ENCODE measurements at places on chromosomes 11 and 22.

- no peak for DNase-seq
Measured at GRCh38 chr11:73154178-73154577, 12.1 kb upstream of the FCHSD2 start.

DNA sequence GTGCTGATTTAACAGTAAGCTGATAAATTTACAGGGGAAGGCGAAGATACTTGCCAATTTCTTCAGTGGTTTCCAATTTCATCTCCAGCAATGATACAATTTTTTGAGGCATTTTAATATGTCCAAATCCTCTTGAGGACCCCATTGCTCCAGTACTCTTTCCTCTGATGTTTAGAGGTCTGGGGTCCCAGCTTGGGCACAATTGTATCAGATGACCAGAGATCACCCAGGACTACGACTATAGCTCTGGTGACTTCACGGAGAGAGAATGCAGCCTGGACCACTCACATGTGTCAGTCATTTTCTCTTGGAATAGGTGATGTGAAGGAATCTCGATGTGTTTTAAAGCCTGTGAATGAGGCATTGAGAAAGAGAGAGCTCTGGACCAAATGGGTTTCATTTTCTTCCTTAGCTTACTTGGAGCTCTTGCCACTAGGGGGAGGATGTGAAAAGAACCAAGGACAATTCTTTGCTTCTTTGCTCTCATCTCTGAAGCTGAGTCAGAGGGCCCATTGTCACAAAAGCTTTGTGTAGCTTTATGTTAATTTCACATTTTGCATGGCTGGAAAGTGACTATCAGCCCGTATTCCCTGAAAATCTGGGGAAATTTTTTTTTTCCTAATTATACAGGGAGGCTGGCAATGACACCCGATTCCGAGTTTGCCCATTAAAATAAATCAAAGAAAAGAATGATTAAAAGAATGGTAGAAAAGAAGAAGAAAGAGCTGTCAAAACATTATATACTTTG is 6.7 kb upstream of the CCDC90B start:
- no peak for DNase-seq

GRCh38 chr11:14902650-14903350 is 10.8 kb upstream of the CYP2R1 start:
- no peak for DNase-seq

DNA sequence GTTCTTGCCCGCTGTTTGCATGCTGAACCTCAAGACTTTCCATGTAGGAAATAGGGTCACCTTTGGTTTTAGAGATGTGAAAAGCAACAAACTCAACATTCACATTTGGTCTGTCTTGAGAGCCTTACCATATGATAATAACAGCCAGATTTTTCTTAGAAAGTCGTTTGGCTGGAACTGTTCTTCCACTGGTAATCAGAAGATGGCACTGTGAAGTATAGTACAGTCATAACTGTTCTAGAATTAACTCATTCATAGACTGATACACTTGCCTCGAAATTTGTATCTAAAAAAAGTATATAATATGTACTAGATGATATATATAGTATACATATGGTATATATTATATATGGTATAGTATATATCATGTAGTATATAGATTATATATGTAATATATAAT is 12.3 kb downstream of the LUZP2 start:
- no peak for DNase-seq

DNA sequence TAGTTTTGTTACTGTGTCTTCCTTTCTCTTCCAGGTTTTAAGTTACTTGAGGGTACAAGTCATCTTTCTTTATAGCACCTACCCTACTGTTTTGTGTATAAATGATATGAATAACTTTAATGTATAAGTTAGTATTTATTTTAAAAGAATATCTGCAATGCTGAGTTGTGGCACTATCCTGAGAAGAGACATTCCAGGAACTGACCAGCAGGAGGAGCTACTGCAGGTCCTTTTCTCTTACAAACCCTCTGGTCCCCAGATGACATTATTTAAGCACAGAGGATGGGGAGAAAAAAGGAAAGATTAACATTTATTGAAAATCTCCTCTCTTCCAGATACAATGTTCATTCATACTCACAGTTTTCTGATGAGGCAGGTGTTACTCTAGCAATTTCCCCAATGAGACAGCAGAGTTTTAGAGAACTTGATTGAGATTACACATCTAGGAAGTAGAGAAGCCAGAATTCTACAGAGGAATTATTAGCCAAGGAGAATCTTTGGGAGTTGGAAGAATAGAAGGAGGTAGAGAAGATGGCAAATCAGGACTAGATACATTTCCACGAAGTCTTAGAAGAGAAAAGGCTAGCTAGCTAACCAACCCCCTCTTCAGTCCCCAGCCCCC is 541.2 kb upstream of the API5 start:
- no peak for DNase-seq

DNA sequence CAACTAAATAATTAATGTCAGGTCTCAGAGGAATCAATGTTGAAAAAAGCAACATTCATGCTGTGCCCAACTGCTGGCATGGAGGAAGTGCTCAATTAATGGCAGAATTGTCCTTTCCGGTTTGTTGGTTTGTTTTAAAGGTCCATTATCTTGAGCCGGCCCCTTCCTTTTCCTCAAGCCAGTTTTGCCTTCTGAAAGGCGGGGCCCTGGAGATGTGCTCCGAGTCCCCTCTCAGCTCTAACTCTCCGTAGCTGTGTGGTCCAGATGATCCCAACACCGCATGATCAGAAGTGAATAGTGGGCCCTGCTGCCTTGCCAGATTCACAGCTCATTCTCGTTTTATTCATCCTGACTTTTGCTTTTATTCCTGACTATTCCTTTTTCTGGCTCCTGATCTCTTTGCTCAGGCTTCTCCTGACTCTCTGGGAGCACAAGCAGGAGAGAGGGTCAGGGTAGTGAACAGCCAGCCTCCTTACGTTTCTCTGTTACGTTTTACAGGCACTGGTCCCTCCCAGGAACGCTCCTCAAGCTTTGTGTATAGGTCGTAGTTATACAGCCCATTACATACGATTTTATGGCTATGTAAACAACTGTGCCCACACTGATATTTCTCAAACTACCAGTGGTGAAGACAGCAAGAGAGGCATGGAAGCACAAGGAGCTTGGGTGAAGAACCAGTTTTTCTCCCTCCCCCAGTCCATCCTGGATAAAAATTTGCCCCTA is 265.9 kb downstream of the LARGE1 start:
- no peak for DNase-seq

DNA sequence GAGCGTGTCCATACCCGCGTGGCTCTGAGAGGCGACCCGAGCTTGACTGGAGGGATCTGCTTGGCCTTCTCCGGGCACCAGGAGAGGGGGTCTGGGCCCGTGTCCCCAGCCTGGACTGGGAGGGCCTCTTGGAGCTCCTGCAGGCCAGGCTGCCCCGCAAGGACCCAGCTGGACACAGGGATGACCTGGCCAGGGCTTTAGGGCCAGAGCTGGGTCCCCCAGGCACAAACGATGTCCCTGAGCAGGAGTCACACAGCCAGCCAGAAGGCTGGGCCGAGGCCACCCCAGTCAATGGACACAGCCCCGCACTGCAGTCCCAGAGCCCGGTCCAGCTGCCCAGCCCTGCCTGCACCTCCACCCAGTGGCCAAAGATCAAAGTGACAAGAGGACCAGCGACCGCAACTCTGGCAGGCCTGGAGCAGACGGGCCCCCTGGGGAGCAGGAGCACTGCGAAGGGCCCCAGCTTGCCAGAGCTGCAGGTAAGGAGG is 38.2 kb downstream of the TRIOBP start:
- DNase-seq: no peak

- no peak for DNase-seq
Measured at GRCh38 chr11:69283446-69283845, 10.5 kb upstream of the MYEOV start.

- no peak for DNase-seq
Measured at GRCh38 chr11:18749681-18750319, 23.8 kb upstream of the IGSF22 start.

DNA sequence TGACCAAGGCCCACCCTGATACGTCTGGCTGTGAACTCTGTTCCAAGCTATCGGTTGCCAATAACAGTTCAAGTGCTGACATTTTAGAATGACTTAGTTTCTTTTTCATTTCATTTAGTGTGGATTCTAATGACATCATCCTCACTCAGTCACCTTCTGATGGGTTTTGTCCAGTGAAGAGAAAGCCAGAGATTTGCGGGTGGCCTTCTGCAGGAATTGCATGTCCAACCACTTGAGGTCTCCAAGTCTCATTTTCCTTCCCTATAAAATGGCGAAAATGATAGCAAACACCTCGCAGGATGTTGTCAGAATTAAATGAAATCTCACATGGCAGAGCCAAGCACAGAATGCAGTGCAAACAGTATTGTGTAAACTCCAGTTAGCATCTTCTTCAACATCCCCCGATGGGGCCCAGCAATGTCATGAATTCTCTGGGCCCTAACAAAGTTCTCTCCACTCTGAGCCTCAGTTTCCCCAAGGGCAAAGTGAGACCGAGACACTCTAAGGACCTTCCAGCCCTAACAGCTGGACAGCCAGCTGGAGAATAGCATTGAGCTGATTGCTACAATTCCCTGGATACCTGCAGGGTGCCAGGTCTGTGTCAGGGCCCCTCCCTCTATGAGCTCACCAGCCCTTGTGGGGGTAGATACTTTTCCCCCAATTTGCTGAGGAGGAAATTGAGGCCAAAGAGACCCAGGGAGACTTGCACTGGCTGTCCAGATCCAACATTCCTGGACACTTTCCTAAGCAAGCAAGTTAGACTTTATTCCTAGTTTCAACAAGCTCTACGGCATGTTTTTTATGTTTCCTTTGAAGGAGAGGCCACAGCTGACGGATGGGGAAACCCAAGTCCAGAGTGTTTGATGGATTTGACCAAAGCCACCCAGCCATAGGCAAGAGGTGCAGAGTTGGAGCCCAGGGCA is 286.7 kb downstream of the MN1 start:
- DNase-seq: no peak

DNA sequence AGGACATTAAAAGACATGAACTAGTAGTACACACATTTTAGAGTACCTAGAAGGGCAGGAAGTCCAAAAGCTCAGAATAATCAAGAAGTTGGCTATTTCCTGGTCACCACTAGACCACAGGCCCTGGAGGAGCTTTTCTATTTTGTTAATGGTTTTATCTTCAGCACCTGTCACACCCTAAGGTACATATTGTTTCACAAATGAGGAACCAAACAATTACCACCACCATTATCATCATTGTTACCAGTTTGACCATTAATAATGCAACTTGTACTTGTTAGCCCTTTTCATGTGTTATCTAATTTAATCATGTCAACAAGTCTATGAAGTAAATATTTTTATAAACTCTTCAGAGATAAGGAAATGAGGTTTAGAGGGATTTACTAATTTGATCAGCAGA is 4.9 kb downstream of the MRPL48 start:
- no peak for DNase-seq

DNA sequence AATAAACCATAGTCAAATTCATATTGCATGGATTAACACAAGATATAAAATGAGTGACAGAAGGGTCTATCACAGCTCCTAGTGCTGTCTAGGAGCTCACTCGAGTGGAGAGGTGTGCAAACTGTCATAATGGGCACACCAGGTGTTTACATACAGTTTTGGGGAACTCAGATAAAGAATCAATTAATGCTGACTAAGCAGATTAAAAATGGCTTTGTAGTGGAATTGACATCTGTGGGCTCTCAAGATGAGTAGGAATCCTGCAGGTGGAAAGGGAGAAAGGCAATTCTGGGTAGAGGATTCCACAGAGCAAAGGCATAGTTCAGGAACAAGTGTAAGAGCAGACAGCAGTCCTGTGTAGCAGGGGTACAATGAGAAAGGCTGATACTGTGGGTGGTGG is 496.2 kb upstream of the CCDC90B start:
- no peak for DNase-seq

- DNase-seq: no peak
Measured at GRCh38 chr11:78453140-78453935, 35.7 kb upstream of the GAB2 start.

GRCh38 chr11:119427279-119427678 is 4.3 kb upstream of the THY1 start:
- DNase-seq: no peak

- no peak for DNase-seq
Measured at GRCh38 chr11:90250970-90251369, 28.1 kb upstream of the CHORDC1 start.

DNA sequence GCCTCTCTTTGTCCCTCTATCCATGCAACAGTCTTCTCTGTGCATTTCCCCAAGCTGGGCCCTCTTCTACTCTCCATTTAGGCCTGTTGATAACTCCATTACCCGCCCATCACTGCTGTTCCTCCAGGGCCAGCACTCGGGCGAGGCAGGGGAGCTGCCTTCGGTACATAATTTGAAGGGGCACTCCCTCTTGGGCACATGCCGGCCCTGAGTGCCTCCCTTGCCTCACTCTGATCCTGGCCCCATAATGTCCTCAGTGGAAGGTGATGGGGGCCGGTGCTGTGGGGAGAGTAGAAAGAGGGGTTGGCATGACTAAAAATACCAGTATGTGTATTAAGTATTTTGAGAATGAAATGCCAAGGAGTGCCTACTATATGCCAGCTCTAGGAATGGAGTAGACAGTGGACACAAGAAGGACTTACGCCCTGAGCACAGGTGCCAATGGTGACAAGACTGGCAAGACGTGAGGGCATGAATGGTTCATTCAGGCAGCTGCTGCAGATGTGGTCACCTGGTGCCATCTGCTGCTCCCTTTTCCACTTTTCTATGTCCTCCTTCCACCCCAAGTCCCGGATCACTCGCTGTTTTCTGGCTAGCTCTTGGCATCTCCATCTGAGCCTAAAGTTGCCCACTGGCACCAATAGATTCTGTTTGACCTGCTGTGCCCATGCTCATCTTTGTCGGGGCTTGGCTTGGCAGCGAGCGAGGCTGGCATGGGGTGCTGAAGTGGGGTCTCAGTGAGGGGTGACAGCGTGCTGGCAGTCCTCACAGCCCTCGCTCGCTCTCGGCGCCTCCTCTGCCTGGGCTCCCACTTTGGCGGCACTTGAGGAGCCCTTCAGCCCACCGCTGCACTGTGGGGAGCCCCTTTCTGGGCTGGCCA is 22.6 kb downstream of the TMEM218 start:
- DNase-seq: no peak

DNA sequence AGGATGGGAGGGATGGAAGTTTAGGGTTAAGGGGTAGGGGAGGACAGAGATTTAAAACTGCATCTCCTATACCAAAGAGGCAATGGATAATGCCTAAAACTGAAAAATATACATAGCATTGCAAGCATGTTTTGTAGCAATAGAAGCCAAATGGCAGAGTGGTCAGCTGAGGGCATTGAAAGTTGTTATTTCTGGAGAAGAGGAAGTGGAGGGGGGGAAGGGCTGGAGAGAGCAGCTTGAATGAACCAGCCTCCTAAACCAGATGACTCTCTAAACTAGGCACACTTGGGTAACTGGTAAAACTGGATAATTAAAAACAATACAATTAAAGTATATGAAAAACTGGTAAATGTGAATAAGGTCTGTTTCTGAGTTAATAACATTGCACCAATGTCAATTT is 70.3 kb upstream of the TP53I11 start:
- DNase-seq: no peak

DNA sequence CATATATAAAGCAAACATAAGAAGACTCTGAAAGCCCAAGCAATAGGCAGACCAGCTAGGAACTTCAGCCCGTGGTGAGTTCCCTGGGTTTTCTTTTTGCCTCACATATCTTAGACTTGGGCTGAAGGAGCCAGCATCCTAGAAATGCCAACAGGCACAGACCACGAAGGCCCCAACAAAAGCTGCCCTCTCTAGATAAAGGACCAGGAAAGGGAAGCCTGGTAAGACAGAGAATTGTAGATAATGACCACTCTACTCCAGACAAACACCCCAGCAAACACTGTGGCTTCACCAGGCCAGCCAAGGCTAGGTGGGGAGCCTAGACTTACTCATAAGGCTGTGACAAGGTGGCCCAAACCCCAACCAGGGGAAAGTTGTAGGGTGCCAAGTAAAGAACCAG is 11.2 kb downstream of the GAL start:
- DNase-seq: no peak

Measured in natural killer cell treated with Interleukin-12 subunit alpha and Interleukin-12 subunit beta and Interleukin-15 and Interleukin-18, amount 100 ng/mL, for 72 hours (primary cell).